ENCODE measurements at places on chromosomes 2 and 18.
A peak's percentile ranks its signal among the peaks of the same experiment; 100 is the strongest.

DNA sequence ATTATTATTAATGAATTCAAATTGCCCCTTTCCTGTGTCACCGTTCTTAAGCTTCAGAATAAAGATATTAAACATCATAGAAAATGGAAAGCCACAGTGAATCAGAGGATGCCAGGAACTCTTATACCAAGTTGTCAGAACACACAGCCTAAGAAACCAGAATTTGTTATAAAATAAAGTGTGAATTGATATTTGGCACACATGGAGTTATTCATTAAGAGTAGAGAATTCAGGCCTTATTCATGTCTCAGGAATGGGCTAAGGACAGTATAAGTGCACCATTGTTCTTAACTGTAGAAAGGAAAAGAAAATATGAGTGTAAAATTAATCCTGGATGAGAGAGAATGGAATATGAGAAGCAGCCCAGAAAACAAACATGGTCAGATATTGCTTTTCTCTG, 86.7 kb upstream of the ATP8B1 start:
- no peak for DNase-seq

- DNase-seq, result no peak
These were observed 28.8 kb downstream of the CUL3 start for GRCh38 chr2:224556381-224556780.

DNA sequence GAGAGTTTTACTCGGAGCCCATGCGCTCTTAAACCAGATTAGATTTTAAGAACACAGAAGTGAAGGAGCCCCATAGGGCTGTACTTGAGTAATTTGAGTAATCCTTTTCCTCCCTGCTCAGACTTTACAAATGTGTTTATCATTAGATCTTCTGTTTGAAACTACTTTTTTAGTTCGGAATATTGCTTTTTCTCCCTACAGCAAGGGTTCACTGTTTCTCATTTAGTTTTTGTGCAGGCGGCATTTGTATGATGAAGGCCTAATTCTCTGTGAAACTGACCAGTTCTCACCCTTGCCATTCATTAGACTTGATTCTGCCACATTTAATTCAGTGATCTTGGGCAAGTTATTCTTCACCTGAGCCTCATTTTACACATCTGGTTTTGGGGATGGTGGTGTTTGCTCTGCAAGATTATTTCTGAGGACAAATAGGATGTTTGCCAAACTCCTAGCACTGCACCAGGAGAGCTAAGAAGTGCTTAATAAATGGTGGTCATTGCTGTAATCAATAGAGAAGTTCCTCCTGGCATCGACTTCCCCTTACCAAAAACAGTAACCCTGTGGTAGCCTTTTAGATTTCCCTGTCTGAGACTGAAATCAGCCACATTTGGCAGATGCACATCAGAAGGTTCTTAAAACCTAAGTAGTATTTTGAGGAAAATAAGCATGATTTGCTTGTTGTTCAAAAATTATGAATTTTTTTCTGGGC, 2.2 kb downstream of the B3GNT2 start:
- no peak for DNase-seq

DNA sequence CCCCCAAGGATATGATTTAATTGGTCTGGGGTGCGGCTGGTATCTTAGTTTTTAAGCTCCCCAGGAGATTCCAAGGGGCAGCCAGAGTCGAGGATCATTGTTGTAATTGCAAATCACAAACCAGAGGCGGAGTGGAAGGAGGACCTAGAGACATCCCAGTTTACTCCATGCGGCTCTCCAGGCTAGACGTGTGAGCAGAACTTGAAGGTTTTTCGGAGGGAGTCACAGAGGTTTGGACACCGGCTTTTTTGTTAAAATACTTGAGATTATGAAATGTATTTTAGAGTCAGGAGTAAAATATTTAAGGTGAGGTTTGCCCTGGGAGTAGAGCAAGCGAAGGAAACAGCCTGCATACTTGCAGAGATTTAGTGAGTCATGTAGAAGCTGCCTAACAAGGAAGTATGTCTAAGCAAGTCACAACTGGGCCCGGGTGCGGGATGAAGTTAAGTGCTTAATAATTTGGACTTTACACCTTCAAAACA, 39.5 kb downstream of the TGOLN2 start:
- no peak for DNase-seq

DNA sequence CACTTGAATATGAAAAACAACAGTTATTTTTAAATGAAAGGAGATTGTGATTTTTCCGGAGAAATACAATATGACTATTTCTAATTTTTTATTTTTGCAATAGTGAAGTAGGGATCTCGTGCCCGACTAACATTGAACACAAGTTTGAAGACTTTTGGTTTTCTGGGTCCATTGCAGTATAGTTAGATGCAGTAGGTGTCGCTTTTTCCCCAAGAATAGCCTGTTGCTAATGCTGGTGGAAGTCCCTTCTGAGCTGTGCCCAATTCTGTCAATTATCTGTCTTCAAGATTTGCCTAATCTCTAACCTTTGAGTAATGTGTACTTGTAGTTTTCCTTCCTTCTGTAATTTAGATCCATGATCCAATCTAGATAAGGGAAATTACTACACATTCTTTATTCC, 36.5 kb downstream of the SEMA4F start:
- DNase-seq, result no peak

GRCh38 chr18:23584019-23584983, 2.0 kb downstream of the NPC1 start:
- no peak for DNase-seq

DNA sequence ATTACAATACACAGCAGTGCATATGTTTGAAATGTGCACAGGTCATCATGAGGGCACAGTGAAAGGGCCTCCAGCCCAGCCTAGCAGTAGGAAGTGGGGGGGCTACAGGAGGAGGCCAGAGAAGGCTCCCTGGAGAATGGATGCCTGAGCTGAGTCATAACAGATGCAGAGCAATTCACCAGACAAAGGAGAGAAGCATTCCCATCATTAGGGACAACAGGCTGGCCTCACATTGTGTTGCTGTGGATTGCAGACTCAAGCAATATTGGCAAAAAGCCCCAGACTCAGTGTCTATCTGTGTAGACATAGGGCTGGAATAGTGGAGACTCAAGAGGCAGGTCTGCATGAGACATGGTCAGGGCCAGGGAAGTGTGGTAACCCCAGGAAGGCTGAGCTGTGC, 329.9 kb downstream of the DLGAP1 start:
- DNase-seq, result peak; percentile 76

- DNase-seq, result peak; percentile 82
These were observed 216.3 kb downstream of the C1D start for GRCh38 chr2:67846370-67847070.

DNA sequence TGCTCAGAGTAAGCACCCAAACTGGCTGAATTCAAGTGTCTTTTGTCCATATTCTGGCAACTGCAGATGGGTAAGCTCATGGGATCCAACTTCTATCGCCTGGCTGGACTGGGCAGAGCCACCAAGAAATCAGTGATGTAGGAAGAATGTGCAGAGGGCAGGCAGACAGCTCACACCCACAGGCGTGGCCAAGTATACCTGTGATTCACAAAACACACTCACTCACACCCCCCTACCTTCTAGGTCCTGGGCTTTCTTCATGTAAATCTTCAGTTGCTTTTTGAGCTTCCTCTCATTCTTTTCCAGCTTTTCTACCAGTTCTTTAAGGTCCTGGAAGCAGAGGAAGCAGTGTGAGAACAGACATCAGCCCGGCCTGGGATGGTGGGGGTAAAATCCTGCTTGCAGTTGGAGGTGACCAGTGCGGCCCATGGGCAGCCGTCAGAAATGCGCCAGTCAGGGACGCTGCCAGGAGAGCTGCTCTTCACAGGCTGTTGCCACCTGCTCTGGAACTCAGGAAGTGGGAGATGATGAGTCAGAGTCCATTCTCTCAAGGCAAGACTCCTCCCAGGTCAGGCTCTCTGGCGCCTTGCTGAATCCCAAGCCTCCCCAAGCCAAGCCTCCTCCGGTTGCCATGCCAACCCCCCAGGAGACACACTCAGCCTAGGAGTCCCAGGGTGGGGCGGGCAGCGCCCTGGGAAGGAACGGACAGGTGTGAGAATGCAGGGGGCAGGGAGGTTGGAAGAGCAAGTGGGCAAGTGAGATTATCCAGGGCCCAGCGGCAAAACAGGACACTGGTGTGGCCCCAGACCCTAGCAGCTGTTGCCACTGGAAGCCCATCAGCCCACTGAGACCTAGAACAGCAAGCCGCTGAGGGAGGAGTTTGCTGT, 36.2 kb upstream of the ACAA2 start:
- peak; percentile 83 for DNase-seq

All from posterior vena cava (tissue), 2 donors.